ENCODE measurements at places on chromosomes 13 and 19.
A peak's percentile ranks its signal among the peaks of the same experiment; 100 is the strongest.

DNA sequence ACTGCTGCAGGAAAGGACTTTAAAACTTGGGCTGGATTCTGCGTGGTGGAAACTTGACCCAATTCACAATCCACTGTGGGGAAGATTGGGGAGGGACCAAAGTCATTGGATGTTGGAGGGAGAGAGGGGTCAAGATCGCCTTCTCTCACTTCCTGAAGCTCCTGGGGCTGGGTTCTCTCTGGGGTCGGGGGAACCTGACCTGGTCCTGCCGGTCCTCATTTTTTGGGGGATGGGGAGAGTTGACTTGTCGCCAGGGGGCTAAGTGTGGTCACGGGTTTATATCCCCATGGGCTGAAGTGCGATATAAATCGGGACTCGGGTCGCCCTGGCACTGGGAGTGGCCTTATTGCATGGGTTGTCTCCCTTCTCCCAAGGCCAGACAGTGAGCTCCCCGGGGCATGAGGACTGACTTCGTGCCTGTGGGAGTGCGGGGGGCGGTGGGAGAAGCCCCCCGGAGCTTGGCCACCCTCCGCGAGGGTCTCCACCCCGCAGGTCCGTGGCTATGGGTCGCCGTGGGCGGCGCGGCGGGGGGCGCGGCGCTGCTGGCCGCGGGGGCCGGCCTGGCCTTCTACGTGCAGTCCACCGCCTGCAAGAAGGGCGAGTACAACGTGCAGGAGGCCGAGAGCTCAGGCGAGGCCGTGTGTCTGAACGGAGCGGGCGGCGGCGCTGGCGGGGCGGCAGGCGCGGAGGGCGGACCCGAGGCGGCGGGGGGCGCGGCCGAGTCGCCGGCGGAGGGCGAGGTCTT, 6.3 kb downstream of the ICAM5 start:
- no peak for DNase-seq
- no peak overlapping the region for H3K27ac ChIP-seq
- peaks cover 11% of the 10 kb centered on the region for H3K4me1 ChIP-seq
- no peaks in the 10 kb centered on the region for H3K36me3 ChIP-seq

DNA sequence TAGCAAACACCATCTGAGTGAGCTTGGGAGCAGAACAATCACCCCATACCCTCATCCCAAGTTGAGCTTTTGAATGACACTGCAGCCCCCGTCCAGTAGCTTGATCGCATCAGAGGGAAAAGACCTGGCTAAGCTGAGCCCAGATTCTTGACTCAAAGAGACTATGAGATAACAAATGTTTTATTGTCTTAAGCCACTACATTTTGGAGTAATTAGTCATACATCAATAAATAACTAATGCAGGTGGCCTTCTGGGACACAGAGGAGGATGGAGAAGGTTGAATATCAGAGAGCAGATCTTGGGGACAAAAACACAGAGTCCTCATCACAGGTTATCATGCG, 24.6 kb upstream of the IGSF23 start:
- no peaks in the 10 kb centered on the region for H3K36me3 ChIP-seq
- no peaks in the 10 kb centered on the region for H3K27me3 ChIP-seq
- DNase-seq: no peak
- peaks cover 5% of the 10 kb centered on the region for H3K4me1 ChIP-seq

DNA sequence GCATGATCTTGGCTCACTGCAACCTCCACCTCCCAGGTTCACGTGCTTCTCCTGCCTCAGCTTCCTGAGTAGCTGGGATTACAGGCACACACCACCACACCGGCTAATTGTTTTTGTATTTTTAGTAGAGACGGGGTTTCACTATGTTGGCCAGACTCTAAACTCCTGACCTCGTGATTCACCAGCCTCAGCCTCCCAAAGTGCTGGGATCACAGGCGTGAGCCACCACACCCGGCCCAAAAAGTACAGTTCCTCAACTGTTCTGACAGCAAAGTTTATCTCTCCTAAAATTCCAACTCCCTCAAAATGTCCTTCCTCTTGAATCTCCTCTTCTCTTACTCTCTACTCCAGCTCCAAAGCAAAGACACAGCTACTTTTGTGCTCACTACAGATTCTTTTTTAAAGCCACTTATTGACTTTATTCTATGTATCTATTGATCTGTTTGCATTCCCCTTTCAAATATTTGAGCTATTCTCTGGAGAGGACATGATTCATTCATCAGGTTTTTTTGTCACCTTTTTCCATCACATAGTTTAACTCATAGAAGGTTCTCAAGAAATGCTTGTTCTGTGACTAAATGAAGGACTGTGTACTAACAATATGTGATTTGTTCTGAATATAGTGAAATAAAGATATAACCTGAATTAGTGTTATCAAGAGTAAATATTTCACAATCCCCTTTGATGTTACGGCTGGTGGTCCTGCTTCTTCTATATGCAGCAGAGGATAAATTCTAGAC, 142.2 kb downstream of the TBC1D4 start:
- H3K4me3 ChIP-seq: no peak overlapping the region
- no peak overlapping the region for H3K27ac ChIP-seq
- H3K4me1 ChIP-seq: no peaks in the 10 kb centered on the region
- H3K27me3 ChIP-seq: no peaks in the 10 kb centered on the region

DNA sequence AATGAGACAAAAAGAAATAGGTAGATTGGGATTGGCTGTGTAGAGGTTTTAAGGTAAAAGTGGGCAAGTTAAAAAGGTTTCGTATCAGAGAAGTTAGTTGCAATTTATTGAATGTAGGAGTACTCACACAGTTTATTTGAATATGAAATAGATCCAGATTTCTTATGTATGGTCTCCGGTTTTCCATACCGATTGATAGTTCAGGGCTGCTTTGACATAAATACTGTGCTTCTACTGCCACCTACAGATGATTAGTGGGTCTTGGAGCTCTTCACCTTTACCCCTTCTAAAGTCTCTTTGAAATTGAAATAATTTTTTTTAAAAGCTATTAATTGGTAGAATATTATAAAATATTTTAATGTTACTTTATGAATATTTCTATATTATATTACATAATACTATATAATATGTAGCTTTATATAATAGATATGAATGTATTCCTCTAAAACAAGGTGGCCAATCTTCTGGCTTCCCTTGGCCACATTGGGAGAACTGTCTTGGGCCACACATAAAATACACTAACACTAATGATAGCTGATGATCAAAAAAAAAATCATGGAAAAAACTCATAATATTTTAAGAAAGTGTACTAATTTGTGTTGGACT, 7.7 kb upstream of the GPR18 start:
- H3K27me3 ChIP-seq: no peaks in the 10 kb centered on the region
- H3K27ac ChIP-seq: no peak overlapping the region
- H3K4me3 ChIP-seq: no peak overlapping the region

DNA sequence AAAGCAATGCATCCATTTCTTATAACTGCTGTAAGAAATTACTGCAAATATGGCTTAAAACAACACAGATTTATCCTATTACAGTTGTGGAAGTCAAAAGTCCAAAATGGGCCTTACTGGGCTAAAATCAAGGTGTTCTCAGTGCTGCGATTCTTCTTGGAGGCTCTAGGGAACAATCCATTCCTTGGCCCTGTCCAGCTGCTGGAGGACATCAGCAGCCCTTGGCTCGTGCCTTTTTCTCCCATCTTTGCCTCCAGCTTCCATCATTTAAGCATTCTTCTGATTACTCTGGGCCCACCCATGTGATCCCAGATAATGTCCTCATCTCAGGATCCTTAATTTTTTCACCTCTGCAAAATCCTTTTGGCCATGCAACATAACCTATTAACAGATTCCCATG, 607.1 kb downstream of the DCT start:
- no peak for DNase-seq
- no peaks in the 10 kb centered on the region for H3K36me3 ChIP-seq

- H3K36me3 ChIP-seq: no peaks in the 10 kb centered on the region
- H3K27me3 ChIP-seq: no peaks in the 10 kb centered on the region
- no peak overlapping the region for H3K27ac ChIP-seq
- no peak overlapping the region for H3K4me3 ChIP-seq
- H3K4me1 ChIP-seq: no peaks in the 10 kb centered on the region
Observed at GRCh38 chr13:22143671-22144070, 472.8 kb downstream of the FGF9 start.

DNA sequence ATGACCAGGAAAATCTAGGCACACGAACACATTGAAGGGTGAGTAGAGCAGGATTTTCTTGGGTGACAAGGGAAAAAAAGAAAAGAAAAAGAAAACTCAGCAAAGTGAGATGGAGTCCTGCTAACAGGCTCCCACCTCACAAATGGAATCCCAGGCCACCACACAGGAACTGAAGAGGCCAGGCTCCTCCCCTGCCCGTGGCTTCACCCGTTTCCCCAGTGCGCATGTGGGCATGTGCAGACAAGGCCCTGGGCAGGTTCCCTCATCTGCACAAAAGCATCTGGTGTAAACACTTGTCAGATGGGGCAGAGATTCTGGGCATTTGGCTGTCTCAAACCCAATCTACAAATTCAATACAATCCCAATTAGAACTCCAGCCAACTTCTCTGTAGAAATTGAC, 24.5 kb downstream of the CFAP97D2 start:
- H3K36me3 ChIP-seq: no peaks in the 10 kb centered on the region
- no peak overlapping the region for H3K27ac ChIP-seq
- H3K4me3 ChIP-seq: no peak overlapping the region
- no peak for DNase-seq

- DNase-seq: no peak
- no peaks in the 10 kb centered on the region for H3K36me3 ChIP-seq
- H3K4me3 ChIP-seq: no peak overlapping the region
- H3K27me3 ChIP-seq: no peaks in the 10 kb centered on the region
Observed at GRCh38 chr13:46372071-46372470, 15.0 kb downstream of the RUBCNL start.

DNA sequence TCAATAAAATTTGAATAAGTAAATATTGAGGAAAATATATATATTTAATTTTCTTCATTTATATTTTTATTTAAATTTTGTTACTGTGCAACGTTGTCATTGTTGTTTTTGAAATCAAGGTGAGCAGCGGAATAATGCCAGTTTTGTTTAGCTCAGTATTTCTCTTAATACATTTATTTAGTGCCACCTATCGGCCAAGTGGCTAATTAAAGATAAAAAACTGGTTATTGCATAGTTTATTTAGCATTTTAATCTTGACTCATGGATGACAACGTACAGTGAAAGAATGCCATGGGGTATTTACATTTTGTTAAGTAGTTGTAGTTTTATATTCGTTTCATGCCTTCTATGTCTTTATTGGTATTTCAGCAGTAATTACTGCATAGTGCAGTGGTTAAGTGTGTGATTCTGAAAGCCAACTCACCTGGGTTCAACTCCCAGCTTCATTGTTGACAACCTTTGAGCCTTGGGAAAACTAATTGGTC, 265.9 kb downstream of the MYO16 start:
- H3K4me3 ChIP-seq: no peak overlapping the region
- H3K4me1 ChIP-seq: no peaks in the 10 kb centered on the region
- no peaks in the 10 kb centered on the region for H3K27me3 ChIP-seq
- no peak overlapping the region for H3K27ac ChIP-seq
- no peak for DNase-seq
- no peaks in the 10 kb centered on the region for H3K36me3 ChIP-seq

DNA sequence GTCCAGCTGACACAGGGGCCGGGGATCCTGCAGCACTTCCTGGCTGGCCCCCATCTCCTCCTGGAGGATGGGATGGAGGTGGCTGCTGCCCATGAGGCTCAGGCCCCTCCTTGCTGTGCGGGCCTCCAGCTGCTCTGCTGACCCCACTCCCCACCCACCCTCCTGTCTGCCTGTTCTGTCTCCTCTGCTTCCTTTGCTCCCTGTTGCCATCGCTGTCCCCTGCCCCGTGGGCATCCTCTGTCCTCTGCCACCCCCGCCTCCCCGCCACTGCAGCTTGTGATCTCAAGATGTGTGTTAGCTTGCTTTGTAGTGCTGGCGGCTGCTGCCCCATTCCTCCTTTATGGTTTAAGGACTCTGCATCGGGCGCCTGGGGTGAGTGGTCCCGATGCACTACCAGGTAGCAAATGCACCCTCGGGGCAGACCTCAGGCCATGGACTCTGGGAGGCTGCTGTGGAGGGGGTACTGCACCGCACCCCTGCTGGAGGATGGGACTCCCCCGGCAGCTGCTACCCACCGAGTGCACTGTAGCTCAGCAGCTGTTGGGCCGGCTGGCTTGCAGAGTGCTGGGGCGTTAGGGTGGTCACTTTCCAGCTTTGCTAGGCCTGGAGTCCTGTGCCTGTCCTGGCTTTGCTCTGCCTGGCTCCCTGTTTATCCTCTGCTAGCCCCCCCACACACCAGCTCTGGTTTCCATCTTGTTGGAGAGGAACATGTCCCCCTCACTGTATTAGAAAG, 15.8 kb upstream of the C19orf33 start:
- H3K36me3 ChIP-seq: no peaks in the 10 kb centered on the region
- no peak overlapping the region for H3K4me3 ChIP-seq
- H3K4me1 ChIP-seq: peaks cover 20% of the 10 kb centered on the region
- DNase-seq: no peak
- H3K27me3 ChIP-seq: no peaks in the 10 kb centered on the region
- H3K27ac ChIP-seq: no peak overlapping the region

- peak overlapping the region; percentile 29 for H3K27ac ChIP-seq
- DNase-seq: no peak
- H3K27me3 ChIP-seq: no peaks in the 10 kb centered on the region
- H3K4me3 ChIP-seq: no peak overlapping the region
- no peaks in the 10 kb centered on the region for H3K36me3 ChIP-seq
Observed at GRCh38 chr13:23639674-23640073, 69.5 kb downstream of the TNFRSF19 start.

DNA sequence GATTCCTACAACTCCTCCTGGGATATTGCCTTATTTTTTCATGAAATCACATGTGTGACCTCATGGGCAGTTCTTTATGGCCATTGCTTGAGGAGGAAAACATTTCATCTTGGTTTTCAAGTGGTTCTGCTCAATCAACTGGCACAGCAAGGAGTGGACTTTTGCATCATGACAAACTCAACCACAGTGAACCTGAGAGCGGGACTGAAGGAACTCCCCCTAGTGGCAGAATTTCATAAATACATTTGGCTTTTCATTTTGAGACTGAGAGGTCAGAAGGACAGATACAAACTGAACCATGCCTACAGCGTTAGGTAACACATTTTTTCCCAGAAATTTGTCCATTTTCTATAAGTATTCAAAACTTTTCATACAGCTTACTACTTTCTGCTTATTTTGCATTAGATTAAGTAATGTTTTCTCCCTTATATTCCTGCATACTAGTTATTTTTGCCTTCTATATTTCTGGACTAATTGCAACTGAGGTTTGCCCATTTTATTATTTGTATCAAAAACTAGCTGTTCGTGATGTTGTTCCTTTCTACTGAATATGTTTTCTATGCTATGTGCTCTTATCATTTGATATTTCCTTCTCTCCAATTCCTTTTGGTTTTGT, 13.4 kb upstream of the SIGLEC12 start:
- no peaks in the 10 kb centered on the region for H3K27me3 ChIP-seq
- H3K27ac ChIP-seq: no peak overlapping the region
- H3K4me1 ChIP-seq: no peaks in the 10 kb centered on the region
- no peaks in the 10 kb centered on the region for H3K36me3 ChIP-seq
- DNase-seq: no peak
- H3K4me3 ChIP-seq: no peak overlapping the region

Data from pancreas (tissue), 10 donors.